ENCODE measurements at places on chromosomes 13 and 19. TPM values are rescaled to one million over a fixed set of nuclear protein-coding genes. Genes with fewer than 3 reads are reported as not detected.

MEF2B gene
- polyA plus RNA-seq: not detected

GAPDHS gene
- polyA plus RNA-seq: not detected

GFY gene
- polyA plus RNA-seq: not detected

CEACAM20 gene
- not detected for polyA plus RNA-seq

GJB2 gene
- polyA plus RNA-seq: not detected

TMEM205 gene
- 76.1 TPM for polyA plus RNA-seq

ZNF708 gene
- 11.8 TPM for polyA plus RNA-seq

SIGLEC6 gene
- not detected for polyA plus RNA-seq

MIA gene
- polyA plus RNA-seq: not detected

CPB2 gene
- not detected for polyA plus RNA-seq

- no peak for DNase-seq
Observed at GRCh38 chr19:32966750-32967149, 5.0 kb downstream of the CEP89 start.

GRCh38 chr19:48495396-48495795, 16.2 kb downstream of the LMTK3 start:
- no peak for DNase-seq

- DNase-seq: no peak
Observed at GRCh38 chr13:67408798-67409197, 178.7 kb upstream of the PCDH9 start.

DNA sequence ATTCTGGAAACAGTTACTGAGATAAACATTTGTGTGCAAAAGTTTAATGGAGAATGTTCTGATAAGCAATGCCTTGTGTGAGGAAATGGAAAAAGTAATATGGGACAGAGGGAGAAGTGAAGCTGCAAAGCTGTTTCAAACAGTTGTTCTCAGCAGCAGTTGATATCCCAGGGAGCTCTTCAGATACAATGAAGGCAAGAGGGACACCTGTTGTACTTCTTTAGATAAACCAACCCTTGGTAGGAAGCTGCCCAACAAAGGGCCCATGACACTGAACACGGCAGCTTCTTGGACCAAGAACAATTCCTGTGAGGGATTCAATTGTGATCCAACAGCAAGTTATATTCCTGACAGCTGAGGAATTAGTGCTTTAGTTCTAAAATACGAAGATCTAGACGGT, 894.3 kb upstream of the PCDH20 start:
- DNase-seq: no peak

DNA sequence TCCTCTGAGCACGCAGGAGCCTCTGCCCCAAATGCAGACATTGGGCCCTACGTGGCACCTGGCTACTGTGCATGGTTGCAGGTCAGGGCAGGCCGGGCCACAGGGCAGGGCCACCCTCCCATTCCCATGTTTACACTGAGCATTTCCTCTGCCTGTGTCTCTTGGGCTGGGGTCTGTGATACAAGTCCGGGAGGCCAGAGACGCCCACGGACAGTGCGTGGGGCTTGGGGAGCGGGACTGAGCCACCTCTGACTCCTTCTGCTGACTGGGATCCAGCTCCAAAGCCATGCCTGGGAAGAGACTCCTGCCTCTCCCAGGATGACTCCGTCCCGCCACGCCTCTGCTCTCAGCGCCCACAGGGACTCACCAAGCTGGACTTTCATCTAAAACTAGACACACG, 18.8 kb downstream of the GAS6 start:
- no peak for DNase-seq

DNA sequence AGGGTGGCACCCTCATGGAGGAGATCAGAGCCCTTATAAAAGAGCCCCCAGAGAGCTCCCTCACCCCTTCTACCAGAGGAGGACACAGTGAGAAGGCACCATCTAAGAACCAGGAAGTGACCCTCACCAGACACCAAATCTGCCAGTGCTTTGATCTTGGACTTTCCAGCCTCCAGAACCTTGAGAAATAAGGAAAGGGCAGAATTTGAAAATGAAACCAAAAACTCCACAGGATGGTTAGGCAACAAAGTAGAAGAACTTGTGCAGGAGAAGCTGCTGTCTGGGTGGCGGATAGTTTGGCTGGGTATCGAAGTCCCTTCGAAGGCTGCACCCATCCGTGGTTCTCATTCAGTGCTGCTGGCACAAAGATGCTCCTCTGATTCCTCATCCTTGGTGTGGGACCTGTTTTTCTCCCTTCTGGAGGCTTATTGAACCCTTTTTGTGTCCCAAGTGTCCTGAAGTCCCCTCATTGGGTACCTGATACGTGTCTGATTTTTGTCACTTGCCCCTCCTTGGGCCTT, 130.8 kb downstream of the KDM4B start:
- no peak for DNase-seq

- no peak for DNase-seq
Observed at GRCh38 chr19:33914599-33914998, 117.9 kb downstream of the KCTD15 start.

DNA sequence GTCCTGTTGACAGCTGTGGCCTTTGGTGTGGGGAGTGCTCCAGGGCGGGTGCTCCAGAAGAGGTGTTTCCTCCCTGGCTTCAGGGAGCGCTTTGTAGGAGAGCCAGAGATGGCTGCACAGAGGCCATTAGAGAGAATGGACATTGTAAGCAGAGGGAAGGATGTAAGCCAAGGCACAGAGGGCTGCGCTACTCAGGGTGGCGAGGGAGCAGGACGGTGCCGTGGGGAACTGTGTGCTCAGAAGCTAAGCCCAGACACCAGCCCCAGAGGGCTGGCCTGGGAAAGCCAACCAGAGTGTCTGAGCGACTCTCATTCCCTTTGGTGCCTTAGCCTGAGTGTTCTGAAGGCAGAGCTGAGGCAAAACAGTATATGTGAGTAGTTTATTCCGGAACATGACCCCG, 92.2 kb downstream of the TSHZ3 start:
- no peak for DNase-seq

- DNase-seq: no peak
Observed at GRCh38 chr13:29858667-29859066, 8.2 kb upstream of the UBL3 start.

- no peak for DNase-seq
Observed at GRCh38 chr13:79128158-79128557, 277.9 kb downstream of the RBM26 start.

- DNase-seq: no peak
Observed at GRCh38 chr13:37889820-37890219, 20.2 kb upstream of the TRPC4 start.

GRCh38 chr13:51822106-51822815, 18.3 kb upstream of the DHRS12 start:
- no peak for DNase-seq

GRCh38 chr13:32736648-32737047, 150.4 kb downstream of the PDS5B start:
- no peak for DNase-seq

DNA sequence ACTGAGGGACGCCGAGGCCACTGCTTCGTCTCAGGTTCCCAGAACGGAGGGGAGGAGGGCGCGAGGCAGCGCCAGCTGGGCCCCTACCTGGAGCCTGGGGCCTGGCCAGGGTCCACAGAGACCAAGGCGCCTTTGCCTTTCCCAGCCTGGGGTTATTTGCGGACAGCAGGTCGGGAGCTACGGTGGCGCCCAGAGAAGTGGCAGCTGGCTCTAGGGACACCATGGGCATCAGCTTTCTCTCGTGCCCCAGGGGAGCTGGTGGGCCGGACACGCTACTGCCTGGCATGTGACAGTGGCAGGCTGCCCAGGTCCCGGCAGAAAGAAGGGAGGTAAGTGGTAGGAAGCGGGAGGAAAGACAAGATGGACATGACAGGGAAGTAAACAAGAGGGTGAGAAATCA, 19.0 kb downstream of the AKT2 start:
- DNase-seq: no peak

DNA sequence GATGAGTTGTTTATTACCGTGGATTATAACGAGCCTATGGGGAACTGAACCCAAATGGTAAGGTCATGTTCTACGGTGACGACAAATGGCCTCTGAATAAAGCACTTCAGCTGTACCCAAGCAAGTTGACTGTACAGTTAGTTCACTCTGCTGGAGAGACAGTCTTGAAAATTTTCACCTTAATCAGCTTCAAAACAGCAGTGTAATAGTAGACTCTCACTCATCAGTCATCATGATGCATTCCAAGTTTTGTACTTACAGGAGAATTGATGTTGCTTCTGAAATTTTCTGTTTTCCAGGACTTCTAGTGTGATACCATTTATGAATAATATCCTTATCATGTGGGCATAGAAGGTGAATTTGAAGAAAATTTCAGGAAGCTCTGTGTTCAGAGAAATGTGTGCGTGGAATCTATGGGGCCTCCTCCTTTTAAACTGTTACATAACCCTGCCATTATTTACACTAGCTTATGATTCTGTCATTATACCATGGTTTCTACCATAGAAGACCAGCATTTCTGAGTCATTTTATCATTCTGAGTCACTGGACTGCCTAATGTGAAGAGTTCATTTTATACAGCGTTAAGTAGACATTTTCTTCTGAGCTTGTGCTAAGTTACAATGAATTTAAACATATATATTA, 96.9 kb downstream of the WDFY2 start:
- DNase-seq: no peak

DNA sequence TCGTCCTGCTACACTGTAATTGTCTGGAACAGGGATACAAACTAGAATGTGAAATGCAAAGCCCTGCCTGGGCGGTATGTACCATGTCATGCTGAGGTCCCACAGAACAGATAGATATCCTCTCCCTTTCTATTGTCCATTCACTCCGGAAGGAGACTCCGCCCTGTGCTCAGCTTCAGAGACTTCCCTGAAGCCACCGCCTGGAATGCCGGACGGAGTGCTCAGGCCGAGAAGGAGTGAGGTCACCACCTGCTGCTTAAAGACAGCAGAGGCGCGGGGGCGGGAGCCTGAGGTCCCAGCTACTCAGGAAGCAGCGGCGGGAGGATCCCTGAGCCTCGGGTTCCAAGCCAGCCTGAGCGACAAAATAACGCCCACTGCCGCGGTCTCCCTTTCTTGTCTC, 890 bp upstream of the ZNF611 start:
- no peak for DNase-seq

GRCh38 chr13:50722440-50723125, 120.9 kb downstream of the DLEU7 start:
- no peak for DNase-seq

DNA sequence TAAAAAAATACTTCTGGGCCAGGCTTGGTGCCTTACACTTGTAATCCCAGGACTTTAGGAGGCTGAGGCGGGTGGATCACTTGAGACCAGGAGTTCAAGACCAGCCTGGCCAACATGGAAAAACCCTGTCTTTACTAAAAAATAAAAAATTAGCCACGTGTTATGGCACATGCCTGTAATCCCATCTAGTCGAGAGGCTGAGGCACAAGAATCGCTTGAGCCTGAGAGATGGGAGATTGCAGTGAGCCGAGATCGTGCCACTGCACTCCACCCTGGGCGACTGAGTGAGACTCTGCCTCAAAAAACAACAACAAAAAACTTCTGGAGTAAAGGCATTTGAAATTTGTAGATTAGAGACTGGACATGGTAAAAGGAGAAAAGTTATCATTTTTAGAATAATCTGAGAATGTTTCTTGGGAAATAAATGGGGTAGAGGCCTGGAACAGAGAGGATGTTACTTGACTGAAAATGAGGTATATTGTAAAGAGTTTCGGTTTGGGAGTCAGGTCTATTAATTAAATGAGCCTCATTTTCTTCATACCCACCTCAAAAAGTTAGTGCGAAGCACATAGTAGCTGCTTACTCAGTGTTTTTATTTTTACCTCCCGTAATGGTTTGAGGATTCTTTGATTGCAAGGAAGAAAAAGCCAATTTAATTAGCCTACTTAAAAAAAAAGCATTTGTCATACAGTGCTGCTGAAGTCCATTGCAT, 2.6 kb downstream of the AKAP11 start:
- DNase-seq: no peak

DNA sequence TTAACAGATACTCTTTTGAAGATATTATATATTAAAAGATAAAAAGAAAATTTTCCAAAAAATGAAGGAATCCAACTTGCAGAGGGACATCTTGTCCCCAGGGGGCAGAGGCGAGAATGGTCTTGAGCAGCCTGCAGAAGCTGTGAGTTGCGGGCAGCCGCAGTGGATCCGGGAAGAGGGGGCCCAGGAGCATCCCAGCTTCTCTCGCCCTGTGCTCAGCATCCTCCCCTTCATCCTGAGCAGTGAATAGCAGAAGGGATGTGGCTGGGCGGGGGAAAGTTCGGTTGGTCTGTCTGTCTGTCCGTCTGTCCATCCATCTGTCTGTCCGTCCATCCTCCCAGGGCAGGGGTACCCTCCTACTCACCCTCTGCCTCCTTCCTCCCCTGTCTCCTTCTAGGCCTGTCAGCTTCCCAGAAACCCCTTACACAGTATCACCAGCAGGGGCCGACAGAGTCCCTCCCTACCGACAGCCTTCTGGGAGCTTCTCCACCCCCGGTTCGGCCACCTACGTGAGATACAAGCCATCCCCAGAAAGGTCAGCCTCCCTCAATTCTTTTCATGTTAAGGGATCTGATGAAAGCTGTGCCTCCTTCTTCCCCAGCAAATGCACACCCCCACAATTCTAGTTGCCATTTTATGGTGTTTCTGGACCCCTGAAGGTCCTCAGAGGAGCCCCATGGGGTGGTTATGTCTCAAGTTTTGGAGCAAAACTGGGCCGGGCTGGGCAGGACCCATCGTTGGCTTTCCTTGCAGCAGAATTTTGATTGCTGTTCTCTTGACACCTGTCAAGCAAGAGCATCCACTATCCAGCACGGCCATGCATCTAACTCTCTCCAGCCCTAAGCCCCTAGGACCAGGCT, 81.6 kb downstream of the DPF1 start:
- DNase-seq: no peak

GRCh38 chr19:34364830-34365462, at the start of gene GPI:
TSS of gene GPI (plus strand) at chr19:34365196. CDS start at chr19:34365267, 71 bp downstream.
- DNase-seq: peak; percentile 76

- peak; percentile 15 for DNase-seq
Observed at GRCh38 chr19:4338441-4339355, at the start of gene STAP2. TSS of gene STAP2 (minus strand) at chr19:4338827. CDS start at chr19:4338753, 74 bp downstream.

DNA sequence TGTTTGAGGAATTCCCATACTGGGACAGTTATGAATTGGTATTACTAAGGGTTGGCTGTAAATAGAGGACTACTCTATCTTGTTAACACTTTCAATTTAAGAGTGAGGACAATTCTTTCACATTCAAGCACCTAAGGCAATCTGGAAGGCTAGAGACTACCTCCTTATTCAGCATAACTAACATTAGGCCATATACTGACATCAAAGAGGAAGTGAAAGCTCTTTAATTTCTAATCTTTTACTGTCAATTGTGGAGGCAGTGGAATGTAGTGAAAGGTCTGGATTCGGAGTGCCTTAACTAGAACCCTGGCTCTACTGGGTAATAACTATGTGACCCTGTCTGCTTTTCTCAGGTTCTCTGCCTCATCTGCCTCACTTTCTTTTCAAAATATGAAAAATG, 134.0 kb downstream of the UFM1 start:
- DNase-seq: no peak

DNA sequence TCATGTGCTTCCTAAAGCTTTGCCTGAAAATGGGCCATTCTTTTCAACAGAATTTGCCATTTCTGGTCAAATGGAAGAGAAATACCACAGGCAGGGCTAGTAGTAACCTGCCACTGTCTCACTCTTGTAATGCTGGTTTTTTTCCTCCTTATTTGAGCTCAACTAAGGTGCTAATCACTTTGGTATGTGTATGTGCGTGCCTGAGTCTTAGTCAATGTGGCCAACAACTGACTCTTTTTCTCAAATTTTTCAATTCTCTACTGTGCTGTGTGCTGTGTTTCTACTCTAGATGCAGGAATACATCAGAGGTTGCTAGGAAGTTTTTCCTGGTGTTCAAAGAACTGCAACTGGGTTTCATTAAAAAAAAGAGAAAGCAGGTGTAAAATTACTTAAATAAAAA, 870.2 kb downstream of the EFNB2 start:
- DNase-seq: no peak

GRCh38 chr13:31827707-31828106, 88.4 kb downstream of the RXFP2 start:
- no peak for DNase-seq

GRCh38 chr13:40114305-40114896, 458.9 kb downstream of the COG6 start:
- DNase-seq: no peak
